ENCODE measurements at places on chromosomes 11 and 22.

DNA sequence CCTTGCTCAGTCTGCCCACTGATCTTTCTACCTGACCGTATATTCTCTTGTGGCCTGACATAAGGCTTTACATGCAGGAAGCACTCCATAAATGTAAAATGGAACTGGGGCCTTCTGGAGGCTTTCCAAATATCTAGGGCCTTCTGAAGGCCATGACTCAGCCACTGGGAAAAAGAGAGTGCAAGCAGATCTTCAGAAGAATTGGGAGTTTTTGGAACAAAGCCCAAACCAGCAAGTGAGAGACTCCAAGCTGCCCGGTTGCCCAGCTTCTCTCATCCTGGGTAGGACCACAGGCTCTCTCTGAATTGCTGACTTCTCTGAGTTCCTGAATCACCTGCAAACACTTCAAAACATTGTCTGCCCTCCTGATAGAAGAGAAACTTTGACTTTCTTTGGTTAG lies 107.9 kb upstream of the BMAL1 start:
- DNase-seq: no peak

- DNase-seq: no peak
These were observed 157.7 kb upstream of the NECTIN1 start for GRCh38 chr11:119886667-119887230.

- no peak for DNase-seq
These were observed 29.8 kb upstream of the TTLL12 start for GRCh38 chr22:43216738-43217137.

DNA sequence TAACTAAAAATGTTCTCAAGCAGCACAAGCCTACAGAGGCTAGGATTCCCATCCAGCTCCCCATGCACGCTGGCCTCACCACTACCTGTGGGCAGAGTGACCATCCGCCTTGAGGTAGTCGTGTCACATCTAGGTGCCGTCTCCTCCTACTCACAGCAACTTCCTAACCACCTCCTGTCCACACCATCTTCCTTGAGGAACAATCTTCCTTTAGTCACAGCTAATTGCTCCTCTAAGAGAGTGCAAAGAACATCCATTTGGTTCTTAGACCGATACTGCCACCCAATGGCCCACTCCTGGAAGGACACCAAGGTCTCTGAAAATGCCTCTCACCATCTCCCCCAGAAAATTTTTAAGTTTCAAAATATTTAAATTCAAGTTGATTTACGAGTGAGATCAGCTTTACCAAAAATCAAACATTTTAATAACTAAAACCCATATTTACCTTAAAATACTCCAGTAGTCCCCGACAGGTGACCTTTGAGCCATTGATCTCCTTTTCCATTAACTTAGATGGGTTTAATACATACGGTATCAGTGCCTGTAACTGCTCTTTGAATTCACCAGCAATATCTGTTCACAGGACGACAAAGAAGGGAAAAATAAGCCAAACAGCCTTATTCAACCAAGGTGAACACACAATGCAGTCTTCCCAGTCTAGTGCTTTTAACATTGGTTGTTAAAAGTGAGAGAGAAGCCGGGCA lies 21.7 kb upstream of the PLAAT3 start:
- peak; percentile 47 for DNase-seq

DNA sequence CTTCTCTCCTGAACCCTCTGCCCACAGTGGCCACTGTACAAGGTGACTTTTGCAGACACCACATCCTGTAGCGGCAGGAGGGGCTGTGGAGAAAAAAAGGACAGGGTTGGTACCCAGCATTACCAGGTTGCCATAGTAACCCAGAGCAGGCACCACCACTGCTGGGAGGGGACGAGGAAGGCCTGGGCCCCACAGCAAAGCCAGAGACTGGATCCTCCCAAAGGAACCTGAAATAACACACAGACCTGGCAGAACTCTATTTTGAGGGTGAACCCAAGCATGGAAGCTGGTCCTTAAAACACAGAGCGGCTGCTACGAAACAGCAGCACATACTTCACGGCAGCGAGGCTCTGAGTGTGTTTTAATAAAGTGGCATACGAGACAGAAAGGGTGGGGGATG lies 380.6 kb downstream of the CTTN start:
- DNase-seq: no peak

GRCh38 chr11:35166369-35167360 lies 27.7 kb downstream of the CD44 start:
- no peak for DNase-seq

- DNase-seq: no peak
These were observed 14.6 kb upstream of the CYP2D6 start for GRCh38 chr22:42145175-42145574.

- no peak for DNase-seq
These were observed 98.8 kb downstream of the HSD17B12 start for GRCh38 chr11:43779306-43779705.

DNA sequence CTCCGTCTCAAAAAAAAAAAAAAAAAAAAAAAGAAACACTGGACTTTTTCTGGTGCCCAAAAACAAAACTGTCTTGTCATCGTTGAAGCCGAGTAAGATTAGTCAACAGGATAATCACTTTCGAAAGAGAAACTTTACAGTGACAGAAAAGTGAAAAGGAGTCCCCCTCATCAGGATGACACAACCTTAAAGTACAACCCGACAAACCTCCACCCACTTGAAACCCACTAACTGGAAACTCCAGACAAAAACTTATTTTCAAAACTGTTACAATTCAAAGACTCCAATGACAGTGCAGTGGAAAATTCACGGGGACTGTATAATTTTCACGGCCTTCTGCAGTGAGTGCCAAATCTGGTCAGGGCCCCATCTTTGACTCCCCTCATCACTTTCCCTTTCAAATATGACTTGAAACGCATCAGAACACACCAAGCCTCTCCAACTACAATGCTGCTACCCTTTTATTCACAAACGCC lies 1.3 kb downstream of the DENND5A start:
- DNase-seq: peak; percentile 41

GRCh38 chr11:74330075-74330858 lies 18.8 kb upstream of the P4HA3 start:
- peak; percentile 60 for DNase-seq

GRCh38 chr22:45757068-45757467 lies 85.4 kb downstream of the ATXN10 start:
- DNase-seq: no peak

DNA sequence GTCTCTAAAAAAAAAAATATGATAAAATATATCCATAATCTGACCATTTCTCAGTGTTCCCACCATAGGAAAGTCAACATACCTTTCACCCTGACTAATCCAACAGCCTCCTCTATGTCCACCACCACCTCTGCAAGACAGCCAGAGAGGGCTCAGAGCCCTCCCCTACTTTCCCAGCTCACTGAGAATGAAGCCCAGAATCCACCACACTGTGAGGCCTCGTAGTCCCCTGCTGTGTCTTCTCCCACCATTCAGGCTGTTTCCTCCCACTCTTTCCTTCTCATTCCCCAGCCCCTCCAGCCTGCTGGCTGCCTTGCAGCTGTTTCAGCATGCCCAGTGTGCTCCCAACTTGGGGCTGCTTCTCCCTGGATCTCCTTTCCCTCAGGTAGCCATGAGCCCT lies 27.0 kb downstream of the SGSM3 start:
- DNase-seq: peak; percentile 15

GRCh38 chr11:103175461-103176129 lies 66.4 kb downstream of the DYNC2H1 start:
- no peak for DNase-seq

DNA sequence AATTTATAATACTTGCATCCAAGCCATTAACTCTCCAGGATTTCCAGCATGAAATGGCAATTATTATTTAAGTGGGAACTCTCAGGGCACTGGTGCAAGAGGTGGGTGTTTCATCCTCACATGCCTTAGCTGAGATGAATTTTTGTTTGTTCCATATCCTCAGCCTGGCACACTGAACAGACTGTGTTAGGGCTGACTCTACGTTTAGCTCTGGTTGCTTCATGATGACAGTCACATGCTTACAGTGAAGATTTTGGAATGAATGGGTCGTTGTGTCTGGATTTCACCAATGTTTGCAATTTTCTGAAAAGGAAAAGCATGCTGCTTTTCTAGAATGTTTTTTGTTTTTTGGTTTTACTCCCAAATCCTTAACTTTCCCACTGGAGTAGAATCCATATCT lies 246.6 kb downstream of the INSC start:
- DNase-seq: no peak

DNA sequence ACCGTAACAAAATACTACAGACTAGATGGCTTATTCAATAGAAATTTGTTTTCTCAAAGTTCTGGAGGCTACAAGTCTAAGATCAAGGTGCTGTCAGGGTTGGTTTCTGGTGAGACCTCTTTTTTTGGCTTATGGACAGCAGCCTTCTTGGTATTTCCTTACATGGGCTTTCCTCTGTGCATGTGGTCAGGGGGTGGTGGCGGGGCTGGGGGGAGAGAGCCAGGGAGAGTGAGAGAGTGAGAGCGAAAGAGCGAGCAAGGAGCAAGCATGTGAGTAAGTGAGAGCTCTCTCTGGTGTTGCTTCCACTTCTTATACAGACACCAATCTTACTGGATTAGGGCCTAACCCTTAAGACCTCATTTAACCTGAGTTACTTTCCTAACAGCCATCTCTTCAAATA lies 181.5 kb downstream of the TMEM135 start:
- DNase-seq: no peak

- DNase-seq: no peak
These were observed 59.9 kb downstream of the NUP98 start for GRCh38 chr11:3737386-3737933.
